ENCODE measurements at places on chromosomes 2 and 18.

DNA sequence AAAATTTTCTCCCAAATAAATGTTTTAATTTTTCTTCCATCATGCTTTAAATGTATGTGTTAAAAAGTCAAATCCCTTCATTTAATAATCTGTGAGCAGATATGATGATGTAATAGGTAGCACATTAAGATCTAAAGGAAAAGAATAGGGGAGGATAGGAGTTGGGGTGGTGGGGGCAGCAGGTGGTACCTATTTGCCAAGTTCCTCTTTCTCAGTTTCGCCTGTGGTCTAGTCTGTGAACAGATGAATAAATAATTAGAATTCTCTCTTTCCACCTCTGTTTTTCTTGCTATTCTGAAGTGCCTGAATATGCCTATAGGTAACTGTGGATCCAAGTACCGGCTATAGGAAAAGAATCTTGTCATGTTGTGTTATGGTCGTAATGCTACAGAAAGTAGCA is 152.5 kb downstream of the NRXN1 start:
- DNase-seq, result no peak

- no peak for DNase-seq
Measured at GRCh38 chr18:5710235-5710634, 166.4 kb upstream of the EPB41L3 start.

GRCh38 chr2:96095116-96095636 is 21.2 kb downstream of the ADRA2B start:
- DNase-seq, result no peak

DNA sequence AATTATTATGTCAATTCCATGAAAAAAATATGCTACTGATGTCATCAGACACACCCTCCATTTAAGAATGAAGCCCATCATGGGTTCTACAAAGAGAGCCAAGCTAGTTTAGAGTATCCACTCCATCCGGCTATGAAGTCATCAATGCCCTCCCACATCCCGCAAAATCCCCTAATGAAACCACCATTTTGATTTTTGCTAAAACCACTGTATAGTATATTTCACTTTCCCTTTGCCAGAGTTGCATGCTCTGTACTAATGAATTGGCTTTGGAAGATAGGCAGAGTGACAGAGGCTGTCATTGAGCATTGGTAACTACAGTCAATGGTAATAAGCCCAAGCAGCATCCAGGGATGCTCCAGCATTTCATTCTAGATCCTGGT is 118.6 kb downstream of the ANKRD44 start:
- DNase-seq, result no peak

DNA sequence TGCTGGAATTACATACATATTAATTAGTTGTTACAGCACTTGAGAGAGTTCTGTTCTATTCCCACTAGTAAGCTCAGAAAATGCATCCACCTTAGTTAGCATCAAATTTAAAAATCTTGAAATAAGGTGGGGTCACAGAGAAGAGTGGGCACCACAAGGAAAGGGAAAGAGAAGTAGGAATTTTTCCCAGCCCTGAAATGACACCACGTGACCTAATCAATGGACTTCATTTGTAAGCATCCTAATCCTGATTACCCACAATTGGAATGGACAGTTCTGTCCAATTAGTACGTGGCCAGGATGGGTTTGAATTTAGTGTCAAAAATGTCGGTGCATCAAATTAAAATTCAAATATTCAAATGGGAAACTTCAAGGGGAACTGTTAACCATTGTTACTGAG is 186.8 kb downstream of the FIGN start:
- no peak for DNase-seq

GRCh38 chr2:169705927-169706326 is 11.7 kb downstream of the PHOSPHO2 start:
- no peak for DNase-seq

DNA sequence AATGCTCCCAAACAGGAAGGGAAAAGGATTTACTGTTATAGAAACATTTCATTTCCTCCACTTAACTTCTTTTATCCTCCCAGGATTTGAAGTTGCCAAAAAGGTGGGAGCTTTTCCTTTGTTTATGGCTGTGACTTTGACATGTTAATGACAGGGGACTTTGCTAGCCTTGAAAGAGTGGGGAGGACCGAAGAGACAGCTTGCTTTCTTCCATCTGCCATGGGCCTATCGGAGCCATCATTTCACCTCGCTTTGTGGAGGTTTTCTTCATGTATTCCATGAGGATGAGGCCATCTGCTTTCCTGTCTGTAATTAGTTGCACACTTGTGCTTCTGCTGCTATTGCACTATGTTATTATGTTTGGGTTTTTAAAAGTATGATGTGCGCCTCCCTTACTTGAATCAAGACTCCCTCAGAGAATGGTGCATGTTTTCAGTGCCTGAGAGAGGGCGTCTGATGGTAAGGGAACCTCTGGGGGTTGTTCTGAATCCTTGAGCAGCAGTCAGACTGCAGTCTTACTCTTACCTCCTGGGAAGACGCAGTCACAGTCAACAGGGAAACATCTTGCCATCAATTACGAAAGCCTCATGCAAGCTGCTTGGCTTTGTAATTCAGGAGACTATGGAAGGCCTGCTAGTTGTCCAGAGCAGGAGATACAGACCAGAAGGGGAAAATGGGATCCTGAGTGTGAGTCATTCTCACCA is 173.3 kb upstream of the MGAT5 start:
- DNase-seq, result no peak
